ENCODE measurements at places on chromosomes 3 and 15.

DNA sequence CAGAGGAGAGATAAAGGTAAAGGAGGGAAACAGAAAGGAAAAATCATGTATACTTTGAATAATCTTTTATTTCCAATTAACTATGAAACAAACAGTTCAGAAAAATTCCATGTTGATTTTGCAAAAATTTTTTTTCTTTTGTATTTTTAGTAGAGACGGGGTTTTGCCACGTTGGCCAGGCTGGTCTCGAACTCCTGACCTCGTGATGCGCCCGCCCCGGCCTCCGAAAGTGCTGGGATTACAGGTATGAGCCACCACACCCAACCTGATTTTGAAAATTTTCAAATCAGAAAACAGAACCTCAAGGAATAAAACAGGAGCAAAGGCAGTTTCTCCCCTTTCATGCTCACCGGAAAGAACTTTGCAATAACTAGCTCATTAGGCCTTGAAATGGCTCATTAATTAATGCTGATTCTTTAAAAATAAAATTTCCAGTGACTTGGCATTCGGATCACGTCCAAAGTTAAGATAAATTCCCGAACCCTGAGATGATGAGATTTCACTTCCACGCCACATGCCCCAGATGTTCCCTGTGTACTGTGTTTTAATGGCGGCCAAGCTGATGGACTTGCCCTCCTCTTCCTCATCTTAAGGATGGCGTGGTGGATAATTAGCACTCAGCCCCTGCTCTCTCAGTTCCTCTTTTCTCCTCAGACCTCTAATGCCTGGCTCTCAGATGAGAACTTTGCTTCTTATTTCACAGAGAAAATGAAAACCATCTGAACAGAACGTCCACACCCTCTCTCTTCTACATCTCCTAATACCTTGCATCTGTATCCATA, 10.8 kb downstream of the BCL2L10 start:
- no peak for DNase-seq

DNA sequence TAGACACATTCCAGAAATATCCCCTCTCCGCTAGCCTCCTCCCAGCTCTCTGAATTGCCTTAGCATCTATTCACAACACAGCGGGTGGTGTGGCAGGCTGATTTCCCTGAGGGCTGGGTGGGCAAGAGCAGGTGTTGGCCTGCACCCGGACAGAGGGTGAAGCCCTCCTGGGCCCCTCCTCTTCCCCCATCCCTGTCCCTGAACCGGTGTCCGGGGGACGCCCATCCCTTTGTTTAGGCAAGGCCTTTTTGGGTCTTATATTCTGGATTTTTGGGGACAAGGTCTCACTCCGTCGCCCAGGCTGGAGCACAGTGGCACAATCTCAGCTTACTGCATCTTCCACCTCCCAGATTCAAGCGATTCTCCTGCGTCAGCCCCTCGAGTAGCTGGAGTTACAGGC, 55.2 kb upstream of the KLHL25 start:
- DNase-seq, result no peak

DNA sequence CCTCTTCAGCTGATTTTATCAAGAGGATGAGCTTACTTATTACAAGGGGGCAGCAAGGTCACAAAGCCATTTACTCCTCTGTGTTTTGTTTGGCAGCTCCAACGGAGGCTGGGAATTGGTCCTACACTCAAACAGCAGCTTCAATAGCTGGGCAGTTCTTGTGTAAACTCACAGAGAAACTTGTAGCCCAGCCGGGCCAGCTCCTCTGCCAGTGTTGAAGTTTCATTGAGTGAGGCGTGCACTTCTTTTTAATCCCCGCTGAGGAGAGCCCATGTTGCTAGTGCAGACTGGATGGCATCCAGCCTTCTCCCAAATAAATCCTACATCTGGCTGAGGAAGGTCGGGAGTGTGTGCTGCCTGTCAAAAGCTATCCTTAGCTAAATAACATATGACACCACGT, 59.5 kb downstream of the BFSP2 start:
- DNase-seq, result no peak

DNA sequence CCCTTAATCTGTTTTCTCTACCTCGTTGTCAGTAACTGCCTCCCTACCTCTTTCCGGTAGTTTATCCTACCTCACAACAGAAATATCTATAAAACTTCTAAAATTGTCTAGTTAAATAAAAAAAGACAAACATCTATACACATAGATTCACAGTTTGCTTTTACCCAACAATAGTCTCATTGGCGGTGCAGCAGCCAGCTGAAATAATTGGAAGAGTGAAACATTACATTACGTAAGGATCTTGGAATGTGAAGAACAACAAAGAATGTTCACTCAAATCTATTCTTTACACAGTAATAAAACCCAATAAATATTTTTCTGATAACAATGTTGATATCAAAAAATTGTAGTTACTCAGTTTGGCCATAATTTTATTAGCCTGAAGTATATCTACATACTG, 115.5 kb upstream of the ARPP21 start:
- no peak for DNase-seq

DNA sequence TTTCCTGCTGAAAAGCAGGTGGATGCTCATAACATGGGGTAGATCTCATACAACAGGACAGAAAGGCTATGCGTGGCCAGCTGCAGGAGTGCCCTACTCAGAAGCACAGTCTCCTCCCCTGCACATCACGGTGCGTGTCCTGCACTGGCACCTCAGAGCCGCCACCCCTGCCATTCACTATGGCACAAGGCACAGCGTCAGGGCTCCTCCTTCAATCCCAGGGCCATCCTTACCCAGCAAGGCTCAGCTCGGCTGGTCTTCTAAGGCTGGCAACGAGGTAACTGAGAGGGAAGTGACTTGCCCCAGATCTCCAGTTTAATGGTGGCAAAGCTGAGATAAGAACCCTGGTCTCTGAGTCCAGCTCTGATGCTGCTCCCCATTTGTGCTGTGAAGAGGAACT, 97.1 kb downstream of the CPN2 start:
- DNase-seq, result no peak

DNA sequence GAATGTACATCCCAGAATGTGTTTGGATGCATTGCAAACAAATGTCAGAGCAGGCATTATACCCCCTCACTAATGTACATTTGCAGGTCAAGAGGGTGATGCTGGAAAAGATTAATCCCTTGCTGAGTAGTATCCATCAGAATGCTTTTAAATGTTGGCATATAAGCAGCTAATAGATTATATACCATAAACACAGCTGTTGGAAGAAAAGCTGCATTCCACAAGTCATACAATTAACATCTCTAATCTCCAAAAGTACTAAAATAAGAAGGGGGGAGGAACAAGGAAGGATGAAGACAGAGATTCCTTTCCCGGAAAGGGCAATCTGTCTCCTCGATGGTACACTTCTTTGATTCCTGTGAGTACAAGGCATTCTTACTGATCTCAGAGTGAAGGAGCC, 445.7 kb upstream of the CDIN1 start:
- DNase-seq, result no peak
